ENCODE measurements at places on chromosomes 7 and 10. TPM values are rescaled to one million over a fixed set of nuclear protein-coding genes. Genes with fewer than 3 reads are reported as not detected.

The SPDYE2B gene
- total RNA-seq = not detected

The C10orf67 gene
- total RNA-seq = 0.18 TPM

The ATRNL1 gene
- not detected for total RNA-seq

The OPALIN gene
- total RNA-seq = not detected

The GPRIN2 gene
- total RNA-seq = not detected

The TMEM229A gene
- not detected for total RNA-seq

The TBL2 gene
- 48.2 TPM for total RNA-seq

The CELF2 gene
- total RNA-seq = 111 TPM

The ZNF438 gene
- total RNA-seq = 2.4 TPM

The SPDYE1 gene
- not detected for total RNA-seq

The CLDN4 gene
- not detected for total RNA-seq

The SLC18A3 gene
- total RNA-seq = not detected
